ENCODE measurements at places on chromosomes 3 and 15.

DNA sequence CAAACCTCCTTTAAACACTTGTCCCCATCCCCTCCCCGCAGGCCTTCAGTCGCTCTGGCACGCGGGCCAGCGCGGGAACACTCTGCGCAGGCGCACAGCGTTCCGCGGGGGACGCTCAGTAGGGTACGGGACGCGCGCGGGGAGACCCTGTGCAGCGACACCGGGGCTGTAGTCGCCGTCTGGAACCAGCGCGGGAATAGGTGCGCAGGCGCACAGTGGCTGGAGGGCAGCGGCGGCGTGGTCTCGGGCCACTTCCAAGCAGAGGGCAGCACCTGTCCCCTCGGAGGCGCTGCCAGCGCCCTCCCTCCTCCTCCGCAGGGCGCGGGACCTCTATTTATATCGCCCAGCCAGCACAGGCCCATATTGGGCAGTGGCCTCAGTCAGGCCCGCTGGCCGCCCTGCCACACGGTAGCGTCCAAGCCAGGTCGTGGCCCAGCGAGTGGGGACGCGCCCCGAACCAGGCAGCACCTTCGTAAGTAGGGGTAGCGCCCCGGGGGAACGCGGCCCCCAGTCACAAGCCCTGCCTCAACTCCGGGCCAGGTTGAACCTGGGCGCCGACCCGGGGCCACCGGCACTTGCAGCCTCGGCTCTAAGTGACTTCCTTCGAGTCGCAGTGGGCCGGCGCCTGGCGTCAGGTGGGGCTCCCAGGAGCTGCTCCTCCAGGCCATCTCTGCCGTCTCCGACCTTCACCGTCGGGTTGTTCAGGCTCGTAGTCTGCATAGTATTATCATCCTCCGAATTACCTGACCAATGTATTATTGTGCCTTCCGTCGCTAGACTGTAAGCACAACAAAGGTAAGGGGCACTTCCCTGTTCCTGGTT, at the start of gene KBTBD12:
KBTBD12 (plus strand) TSS at position 118 of the 822 bp plus-strand sequence. CDS start 7,830 bp downstream, outside the sequence.
- no peak for DNase-seq

DNA sequence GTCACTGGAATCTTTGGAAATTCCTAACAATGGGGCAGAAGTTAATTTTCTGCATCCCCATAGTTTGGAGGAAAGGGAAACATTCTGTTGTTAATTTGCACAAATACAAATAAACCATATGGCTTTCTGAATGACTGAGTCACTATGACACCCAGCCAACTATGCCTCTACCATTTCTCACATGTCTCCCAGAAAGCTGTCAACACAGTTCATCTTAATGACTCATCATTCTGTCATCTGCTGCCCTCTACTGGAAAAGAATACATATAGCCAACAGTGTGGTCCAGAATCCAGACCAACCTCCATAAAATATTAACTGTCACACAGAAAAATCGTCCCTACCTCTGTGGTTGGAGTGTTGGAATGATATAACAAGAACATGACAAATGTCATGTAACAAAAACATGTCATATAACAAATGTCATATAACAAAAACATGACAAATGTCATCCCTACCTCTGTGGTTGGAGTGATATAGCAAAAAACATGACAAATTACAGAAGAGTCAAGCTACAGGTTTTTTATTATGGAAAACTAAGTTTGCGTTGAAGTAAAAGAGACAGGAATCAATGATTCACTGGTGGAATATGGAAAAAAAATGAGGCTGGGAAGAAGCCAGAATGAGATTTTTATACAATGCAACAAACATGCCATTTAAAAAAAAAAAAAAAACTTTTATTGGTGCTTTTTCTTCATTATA, 47.7 kb upstream of the GYG1 start:
- no peak for DNase-seq

DNA sequence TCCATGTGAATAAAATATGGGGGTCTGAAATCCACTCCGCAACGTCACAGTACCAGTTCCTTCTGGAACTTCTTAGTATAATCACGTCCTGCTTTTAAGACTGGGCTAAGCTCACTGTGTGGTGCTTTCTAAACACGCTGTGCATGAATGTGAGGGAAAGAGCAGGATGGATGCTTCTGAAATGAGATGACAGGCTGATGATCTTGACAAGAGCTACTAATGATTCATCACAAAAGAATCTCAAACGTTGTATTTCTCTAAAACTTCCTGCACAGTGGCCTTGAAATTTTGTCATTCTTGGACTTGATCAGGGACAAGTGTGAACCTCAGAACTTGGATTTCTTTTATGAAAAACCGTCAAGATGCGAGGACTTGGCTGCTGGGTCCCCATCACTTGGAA, 221.4 kb downstream of the CADPS start:
- DNase-seq, result no peak

DNA sequence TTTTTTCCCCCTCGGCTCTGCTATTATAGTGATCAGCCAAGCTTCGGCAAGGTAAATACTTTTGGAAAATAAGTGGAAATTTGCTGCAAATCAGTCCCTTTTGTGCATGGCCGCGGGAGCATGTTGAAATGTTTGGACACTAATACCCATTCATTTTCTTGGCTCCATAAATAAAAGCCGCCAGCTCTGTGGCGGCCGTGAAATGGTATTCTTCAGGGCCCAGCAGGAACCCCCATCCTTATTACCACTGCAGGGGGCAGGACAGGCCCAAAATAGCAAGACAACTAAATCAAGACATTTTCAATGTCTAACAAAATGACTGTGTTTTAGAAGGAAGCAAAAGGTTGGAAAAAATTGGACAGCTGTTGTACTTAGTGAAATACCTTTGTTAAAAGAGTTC, 362.3 kb downstream of the NR2F2 start:
- no peak for DNase-seq

DNA sequence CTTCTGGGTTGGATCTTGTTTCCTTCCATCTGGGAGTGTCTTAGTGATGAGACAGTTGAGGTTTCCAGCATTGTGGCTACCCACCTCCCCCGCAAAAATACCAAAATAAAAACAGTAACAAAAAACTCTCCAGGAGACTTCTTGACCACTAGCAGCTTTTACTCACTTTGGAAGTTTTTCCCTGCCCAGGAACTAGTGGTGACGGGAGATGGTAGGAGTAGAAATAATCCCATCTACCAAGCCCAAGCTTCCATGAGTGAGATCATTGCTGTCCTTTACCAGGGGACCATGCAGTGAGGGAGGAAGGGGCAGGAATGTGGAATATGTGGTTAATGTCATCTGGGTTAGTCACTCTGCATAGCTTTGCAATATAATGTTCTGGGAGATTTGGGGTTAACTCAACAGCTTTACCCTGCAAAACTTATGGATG, 187.7 kb downstream of the ITPR1 start:
- no peak for DNase-seq

- no peak for DNase-seq
Measured at GRCh38 chr15:43274136-43274535, 7.4 kb upstream of the TGM5 start.

- DNase-seq, result no peak
Measured at GRCh38 chr3:5250467-5251195, 63.1 kb downstream of the EDEM1 start.

DNA sequence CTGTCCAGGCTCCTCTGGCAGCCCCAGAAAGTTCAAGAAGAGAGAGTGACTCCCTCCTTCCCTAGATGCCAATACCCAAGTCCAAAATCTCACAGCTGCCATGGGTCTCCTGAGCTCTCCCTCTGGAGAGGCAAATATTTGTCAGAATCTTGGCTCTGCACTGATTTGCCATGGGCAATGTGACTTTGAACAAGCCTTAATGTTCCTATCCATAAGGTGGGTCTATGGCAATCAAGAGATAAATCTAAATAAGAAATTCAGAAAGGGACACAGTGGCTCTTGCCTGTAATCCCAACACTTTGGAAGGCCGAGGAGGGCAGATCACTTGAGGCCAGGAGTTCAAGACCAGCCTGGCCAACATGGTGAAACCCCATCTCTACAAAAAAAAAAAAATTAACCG, 12.4 kb upstream of the WNT7A start:
- DNase-seq, result no peak

DNA sequence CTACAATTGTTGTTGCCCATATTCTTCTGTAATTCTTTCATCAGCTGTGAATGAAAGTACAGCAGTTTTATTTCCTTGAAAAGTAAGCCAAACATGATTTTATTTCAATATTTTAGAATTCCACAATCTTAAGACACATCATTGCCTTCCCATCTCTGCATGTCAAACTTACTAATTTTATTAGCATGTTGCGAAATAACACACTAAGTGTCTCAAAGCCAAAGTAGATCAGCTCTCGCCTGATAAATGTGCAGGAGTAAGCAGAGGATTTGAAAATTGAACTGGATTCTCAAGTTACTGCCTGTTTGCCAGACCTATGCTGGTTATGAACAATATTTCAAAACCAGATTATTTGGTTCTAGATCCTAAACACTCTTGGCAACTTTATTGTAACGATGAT, 25.7 kb downstream of the TGFBR2 start:
- no peak for DNase-seq

DNA sequence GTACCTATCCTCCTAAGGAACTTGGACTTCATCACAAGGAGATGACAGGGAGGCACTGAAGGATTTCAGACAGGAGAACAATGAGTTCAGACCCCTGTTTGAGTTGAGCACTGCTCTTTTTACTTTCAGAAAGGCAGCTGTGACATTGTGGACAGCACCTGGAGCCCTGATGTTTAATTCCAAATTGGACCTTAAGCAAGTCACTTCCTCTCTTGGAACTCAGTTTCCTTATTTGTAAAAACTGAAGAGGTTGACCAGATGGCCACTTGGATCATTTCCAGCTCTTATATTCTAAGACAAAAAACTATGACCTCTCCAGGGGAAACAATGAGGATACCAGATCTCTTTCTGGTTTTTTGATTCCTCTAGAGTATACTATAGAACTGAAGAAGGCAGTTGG, 34.1 kb upstream of the SMAD3 start:
- DNase-seq, result no peak

- no peak for DNase-seq
Measured at GRCh38 chr3:150830094-150830681, 67.2 kb upstream of the SIAH2 start.

GRCh38 chr15:46329876-46330275, 695.0 kb downstream of the SQOR start:
- DNase-seq, result no peak
